ENCODE measurements at places on chromosomes 5 and 9.

GRCh38 chr5:124235576-124235975 lies 510.9 kb downstream of the ZNF608 start:
- no peak for DNase-seq

DNA sequence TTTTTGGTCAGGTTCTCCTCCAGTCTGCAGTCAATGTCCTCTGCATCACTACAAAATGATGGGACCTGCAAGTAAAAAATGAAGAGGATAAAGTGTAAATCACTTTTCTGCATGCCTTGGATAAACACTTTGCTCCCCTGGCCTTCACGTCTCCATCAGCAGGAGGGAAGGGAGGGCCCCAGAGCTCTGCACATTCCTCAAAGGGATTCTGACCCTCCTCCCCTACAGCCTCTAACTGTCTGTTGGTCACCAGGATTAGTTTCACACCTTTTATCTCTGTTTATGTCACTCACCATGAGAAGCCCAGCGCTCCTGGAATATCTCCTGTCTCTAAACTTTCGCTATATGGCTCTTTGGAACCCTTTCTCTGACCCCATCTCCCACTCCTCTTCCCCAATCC lies 103.3 kb downstream of the SVEP1 start:
- no peak for DNase-seq

DNA sequence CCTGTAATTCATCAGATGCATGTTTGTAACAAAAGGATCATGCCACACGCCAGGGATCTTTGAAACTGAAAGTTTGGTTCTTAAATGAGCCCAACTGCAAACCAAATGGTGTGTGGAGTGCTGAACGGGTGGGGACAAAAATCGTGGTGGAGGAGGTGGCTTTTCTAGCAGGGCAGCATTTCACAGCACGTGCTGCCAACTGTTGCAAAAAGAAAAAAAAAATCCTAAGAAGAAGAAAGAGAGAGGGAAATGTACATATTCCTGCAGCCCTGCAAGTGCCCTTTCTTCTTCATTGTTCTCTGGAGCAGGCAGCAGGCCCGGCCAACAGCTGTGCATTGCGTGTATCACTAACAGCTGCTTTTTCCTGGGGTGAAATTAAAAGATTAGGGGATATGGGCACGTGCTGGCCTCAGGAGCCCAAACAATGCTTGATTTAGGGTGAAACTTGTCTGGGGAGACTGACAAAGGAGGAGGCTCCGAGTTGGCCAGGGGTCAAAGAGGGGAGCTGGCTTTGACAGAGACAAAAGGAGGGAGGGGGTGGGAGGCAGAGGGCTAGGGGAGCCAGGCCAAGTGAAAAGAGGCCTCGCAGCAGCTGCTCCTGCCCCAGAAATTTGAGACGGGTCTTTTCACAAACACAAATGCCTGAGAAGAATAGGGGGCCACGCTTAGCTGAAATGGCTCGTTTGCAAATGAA lies 73.0 kb downstream of the GADD45G start:
- DNase-seq = no peak

DNA sequence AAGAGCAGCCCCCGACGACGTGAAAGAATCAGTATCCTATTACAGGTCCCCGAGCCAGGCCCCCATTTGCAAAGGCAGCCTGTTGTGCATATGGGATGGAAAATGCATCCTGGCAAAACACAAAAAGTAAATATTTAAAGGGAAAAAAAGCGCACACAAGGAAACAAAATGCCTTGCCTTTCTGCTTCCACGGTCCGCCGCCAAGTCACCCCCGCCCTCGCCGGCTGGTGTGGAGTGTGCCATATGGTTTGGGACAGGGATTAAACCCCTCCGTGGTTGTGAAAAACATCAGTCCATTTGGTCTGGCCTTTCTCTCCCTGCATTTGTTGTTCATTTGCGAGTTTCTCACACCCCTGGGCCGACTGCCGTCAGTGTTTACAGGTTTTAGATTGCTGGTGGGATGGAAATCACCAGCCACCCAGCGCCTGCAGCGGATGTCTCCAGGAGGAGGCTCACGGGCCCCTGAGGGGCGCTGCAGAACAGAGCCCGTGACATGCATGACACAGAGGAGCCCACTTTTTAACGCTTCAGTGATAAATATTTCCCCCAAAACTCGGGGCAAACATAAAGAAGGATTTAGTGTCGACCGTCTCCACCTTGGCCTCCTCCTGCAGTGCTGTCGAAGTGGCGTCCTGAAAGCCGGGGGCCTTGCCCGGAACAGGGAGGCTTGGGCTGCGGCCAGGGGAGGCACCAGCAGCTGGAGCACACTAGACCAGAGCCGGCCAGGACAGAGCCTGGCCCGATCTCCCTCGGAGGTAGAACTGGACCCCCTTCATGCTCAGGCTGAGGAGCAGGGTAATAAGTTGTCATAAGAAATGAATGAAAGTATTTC lies 161.5 kb downstream of the HSD17B3 start:
- DNase-seq = no peak
